RCC 7860 (cell line): ENCODE measurements at places on chromosomes 3 and 15.

DNA sequence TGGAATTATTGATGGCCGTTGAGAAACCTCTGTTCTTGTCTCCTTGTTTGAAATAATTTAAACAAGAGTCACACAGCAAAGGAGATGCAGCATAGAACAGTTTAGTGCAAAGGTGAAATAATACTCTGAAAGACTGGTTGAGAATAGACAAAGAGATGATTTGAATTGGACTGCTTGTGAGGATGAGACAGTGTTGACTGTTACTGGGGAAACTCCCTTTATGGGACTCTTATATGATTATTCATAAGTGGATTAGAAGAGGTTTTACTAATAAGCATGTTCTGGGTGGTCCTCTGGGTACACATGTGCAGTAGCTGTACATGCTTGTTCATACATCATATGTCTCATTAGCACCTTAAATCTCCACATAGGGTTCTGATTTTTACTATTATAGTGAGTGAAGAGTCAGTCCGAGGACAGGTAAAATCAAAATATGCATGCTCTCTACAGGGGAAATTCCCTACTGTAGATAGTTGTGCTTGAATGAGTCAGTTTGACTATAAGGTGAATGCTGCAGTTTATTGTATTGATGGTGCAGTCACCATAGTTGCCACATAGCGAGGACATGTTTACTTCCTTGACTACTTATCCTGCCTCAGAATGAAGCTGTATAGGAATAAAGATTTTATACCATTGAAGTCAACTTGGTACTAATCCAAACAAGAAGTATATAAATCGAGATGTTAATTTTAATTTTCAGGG lies 498.7 kb downstream of the CNTN6 start:
- DNase-seq = no peak

DNA sequence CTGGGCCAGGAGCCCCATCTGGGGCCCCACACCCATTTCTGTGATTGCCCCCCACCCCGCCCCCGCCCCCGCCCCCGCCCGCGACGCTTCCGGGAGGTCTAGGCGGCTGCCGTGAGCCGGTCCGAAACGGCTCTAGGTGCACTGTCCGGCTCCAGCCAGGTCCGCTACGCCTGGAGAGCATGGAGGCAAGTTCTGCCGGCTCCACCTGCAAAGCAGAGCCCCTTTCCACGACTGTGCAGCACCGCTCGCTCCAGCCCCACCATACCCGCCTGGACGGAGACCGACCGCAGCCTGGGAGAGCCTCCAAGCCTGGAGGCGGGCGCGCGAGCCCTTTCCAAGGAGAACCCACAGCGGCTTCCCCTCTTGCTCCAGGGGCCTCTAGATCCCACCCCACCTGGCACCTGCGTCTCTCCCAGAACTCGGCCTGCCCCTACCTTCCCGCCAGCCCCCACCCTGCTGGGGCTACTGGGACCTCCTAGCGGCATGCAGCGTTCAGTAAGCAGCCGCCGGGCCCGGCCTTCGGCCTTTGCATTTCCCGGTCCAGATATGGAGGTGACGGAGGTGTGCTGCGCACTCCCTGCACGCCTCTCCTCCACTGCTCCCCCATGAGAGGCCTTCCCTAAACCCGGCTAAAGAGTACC lies 66.2 kb downstream of the KLF13 start:
- DNase-seq = no peak

DNA sequence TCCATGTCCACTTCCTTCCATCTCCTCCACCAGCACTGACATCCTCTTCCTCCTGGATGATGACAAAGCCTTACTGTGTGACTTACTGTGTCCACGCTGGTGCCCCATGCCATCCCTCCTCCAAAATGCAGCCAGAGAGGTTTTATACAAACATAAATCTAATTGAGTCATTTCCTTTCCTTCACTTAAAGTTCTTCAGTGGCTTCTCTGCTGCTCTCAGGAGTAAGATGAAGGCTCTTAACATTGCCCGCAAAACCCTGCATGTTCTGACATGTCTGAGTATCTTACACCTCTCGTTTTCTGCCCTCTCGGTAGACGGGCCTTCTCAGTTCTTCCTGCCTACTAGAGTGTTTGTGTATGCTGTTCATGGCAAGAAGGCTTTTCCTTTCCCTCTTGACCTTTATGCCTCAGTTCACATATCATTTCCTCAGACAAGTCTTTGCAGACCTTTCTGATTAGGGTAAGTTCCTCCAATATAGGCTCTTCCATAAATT lies 175.5 kb downstream of the CFAP20DC start:
- DNase-seq = peak; percentile 69

DNA sequence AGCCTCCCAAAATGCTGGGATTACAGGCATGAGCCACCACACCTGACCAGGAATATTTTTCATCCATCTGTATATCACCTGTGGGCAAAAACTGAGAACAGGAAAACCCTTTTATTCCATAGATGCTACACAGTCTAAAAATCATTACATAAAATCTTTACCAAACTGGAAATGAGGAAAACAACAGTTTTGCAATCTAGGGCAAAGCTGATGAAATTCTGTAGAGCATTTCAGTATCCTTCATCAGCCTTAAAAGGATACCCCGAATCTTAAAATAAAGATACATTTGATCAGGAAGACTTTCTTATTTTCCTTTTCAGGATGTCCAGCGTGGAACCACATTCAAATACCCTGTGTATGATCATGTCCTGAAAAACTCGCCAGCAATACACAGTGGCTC lies 7.1 kb downstream of the SIAH2 start:
- no peak for DNase-seq

DNA sequence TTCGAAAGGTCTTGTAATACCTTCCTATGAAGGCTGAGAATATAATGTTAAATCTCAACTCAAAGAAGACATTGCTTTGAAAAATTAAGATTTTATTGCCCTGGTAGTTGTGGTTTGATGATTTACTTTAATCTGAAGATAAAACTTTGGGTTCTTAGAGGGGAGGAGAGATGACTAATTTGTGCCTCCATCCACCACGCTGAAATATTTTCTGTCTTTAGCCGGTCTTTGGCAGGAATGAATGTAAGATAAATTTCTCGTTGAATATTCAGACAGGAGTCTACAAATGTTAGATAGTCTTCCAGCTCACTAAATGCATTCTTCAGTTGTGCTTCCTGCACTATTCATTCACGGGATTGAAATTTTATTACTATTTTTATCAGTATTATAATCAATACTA lies 844.3 kb upstream of the NR2F2 start:
- DNase-seq = no peak

- no peak for DNase-seq
These were observed 25.3 kb downstream of the LRRC57 start for GRCh38 chr15:42523331-42523730.

DNA sequence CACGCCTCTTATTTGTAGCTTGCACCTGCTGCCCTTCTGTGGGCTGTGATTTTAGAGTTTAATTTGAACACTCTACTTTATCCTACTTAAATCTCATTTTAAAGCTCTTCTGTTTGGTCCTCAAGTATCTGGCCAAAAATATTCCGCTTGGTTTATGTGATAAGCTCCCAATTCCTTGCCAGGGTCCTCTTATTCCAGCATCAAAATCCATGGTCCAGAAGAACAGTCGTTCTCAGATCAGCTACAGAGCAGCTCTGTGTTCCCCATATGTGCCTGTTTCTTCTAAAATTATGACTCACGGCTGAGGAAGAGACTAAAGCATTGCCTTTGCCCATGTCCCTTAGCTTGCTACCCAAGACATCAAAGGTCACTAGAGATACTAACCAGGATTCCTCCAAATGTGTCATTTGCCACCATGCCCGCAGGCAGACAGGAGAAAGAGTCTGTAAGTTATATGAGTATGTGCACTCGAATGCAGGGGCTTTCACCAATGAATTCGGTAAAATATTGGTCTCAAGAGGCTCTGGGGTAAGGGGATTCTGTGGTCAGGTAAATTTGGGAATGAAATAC lies 115.2 kb upstream of the ETV5 start:
- DNase-seq = no peak

DNA sequence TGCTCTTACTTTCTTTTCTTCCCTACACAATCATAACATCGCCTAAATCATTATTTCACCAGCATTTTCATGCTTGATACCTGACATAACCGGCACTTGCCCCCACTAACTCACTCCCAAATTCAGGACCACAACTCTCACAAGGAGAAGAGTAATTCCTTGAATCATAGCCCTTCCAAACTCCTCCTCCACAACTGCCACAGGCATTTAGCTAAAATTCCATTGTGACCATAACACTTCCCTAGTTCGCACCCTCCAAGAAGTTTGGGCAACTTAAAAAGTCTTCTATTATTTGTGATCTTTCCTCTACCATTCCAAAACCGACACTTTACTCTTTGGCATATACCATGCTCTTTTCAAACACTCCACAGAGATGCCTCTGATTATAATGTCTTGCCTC lies 59.4 kb upstream of the XRN1 start:
- DNase-seq = no peak

GRCh38 chr3:177257006-177257405 lies 59.7 kb upstream of the TBL1XR1 start:
- DNase-seq = no peak

- no peak for DNase-seq
These were observed 70.5 kb downstream of the KLHL25 start for GRCh38 chr15:85723960-85724945.

DNA sequence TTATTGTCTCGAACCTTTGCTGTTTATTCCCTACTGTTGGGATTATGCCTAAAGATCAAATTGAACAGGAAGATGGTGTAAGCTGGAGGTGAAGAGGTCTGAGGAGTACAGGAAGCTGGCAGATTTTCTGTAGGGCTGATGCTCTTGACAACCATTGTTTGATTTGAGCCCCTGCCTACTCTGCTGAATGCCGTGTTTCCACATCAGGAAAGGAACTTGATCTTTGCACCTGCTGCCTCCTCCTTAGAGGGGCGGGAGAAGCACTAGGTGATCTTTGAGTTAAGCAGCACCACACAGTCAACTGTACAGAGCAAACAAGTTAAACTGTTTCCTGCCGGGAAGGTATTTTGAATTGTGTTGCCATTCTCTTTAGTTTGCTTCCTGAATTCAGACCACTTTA lies 364.6 kb upstream of the EPHA6 start:
- DNase-seq = no peak

GRCh38 chr3:21989341-21990042 lies 238.5 kb upstream of the ZNF385D start:
- no peak for DNase-seq

DNA sequence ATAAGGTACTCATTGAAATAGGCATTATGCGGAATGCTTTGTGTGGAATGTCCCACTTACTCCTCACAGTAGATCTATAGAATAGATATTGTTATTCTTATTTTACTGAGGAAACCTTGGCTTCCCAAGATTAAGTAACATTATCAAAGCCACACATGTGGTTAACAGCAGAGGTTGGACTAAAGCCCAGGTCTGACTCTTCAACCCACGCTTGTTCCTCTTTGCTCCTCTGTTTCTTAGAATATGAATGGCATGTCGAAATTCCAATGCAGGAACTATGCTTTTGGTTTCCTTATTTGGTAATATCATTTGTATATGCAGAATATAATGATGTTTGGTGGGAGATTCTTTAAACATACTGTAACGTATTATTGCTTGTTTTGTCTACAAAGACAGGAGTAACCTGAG lies 818.8 kb upstream of the LMCD1 start:
- DNase-seq = peak; percentile 31

GRCh38 chr3:23867400-23867799 lies 49.4 kb downstream of the NKIRAS1 start:
- no peak for DNase-seq

GRCh38 chr3:42730706-42731420 lies 28.3 kb upstream of the HHATL start:
- no peak for DNase-seq

DNA sequence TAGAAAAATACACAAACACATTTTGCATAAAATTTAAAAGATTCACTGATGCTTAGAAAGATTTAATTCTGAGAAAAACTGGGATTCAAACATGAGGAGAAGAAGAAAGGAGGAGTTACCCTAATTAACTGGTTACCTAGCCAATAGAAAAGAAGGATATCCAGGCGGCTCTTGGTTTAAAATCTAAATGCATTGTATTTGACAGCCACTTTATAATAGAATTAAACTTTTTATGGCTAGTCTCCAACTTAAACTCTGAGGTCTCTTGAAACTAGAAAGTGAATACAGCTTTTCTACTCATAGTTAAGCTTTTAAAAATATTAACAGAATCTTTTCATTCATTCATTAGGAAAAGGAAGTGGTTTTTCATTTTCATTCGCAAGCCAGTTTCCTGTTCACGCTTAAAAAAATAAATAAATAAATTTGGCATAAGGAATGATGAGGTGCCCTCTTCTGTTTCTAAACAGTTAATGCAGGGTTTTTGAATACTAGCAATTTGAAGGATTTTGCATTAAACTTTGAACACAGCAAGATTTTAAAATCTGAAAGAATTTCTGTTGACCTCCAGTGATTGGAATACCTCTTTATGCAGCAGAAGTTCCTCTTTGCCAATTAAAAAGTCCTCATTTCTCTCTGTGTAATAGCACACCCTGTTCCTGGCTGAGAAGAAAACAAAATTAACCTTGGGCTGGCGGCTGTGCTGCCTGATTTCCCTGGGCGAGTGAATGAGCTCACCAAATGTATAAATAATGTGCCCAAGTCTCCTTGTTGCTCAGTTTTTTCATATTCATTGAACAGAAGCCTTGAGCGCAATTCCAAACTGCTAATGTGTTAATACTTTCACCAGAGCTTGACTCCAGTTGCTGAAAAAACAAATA lies 105.1 kb downstream of the ZMAT3 start:
- peak; percentile 14 for DNase-seq

DNA sequence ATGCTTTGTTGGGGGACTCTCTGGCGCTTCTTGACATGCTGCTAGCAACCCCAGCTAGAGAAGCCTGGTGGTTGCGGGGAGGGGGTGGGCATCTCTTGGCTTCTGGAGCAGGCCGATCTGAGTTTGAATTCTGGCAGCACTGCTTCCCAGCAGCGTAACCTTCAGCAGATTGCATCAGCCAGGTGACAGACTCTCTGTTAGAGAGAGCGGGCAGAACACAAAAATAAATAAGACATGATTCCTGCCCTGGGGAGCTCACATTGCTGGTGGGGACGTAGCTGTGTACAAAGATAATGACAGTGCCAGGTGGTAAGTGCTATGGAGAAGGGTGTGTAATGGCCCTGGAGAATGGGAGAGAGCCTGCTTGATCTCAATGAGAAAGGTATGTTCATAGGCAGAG lies 87.4 kb downstream of the THSD4 start:
- DNase-seq = no peak

- no peak for DNase-seq
These were observed 220.0 kb upstream of the TPRG1 start for GRCh38 chr3:188951734-188952133.

GRCh38 chr3:165459111-165459510 lies 262.9 kb upstream of the SLITRK3 start:
- DNase-seq = peak; percentile 59

DNA sequence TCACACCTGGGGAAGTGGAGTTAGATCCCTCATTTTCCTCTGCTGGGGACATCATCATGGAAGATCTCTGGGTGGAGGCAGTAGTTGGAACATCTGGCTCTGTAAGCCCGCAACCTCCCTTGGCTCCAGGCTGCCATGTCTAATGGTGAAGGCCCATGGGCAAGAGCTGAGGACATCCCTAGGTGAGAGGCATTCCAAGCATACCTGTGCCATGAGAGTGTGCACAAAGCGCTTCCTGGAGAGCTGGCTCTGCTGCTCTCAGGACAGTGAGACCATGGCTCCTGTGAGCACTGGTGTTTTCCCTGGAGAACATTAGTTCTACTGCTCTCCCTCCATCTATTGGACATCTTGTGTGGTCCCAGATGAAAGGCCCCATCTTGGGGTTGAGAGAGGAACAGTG lies 7.7 kb downstream of the MAPKAPK3 start:
- DNase-seq = peak; percentile 49

GRCh38 chr15:73239564-73240215 lies 129.1 kb downstream of the HCN4 start:
- no peak for DNase-seq
